ENCODE measurements at places on chromosomes 12 and 14. TPM values are rescaled to one million over a fixed set of nuclear protein-coding genes. Genes with fewer than 3 reads are reported as not detected.

RNASE3 gene
- not detected for total RNA-seq

DLST gene
- 53.4 TPM for total RNA-seq

SIX4 gene
- total RNA-seq: 2.7 TPM

ACSM4 gene
- total RNA-seq: not detected

ADSS1 gene
- total RNA-seq: 5.9 TPM

TRIM9 gene
- 2.7 TPM for total RNA-seq

SLC25A47 gene
- not detected for total RNA-seq

KRT71 gene
- under 0.01 TPM for total RNA-seq

ADAM21 gene
- total RNA-seq: 0.43 TPM

RAD51B gene
- 23.6 TPM for total RNA-seq

SRSF9 gene
- total RNA-seq: 167 TPM

ARL6IP4 gene
- 131 TPM for total RNA-seq

TMEM121 gene
- 3.9 TPM for total RNA-seq

LRTM2 gene
- total RNA-seq: 0.11 TPM

STRAP gene
- 102 TPM for total RNA-seq

COPS7A gene
- 50.3 TPM for total RNA-seq

CALCOCO1 gene
- 129 TPM for total RNA-seq

LRRC10 gene
- total RNA-seq: not detected

APOF gene
- total RNA-seq: not detected

OTX2 gene
- total RNA-seq: not detected

SLC8A3 gene
- total RNA-seq: not detected

CTSG gene
- not detected for total RNA-seq

HEBP1 gene
- 11.7 TPM for total RNA-seq

AQP2 gene
- total RNA-seq: not detected

KRT82 gene
- not detected for total RNA-seq

ABCD2 gene
- total RNA-seq: not detected

PPP1R36 gene
- total RNA-seq: 0.43 TPM

FGF23 gene
- not detected for total RNA-seq

CLEC2D gene
- total RNA-seq: 10.6 TPM

SLCO1A2 gene
- not detected for total RNA-seq

WNT1 gene
- 0.11 TPM for total RNA-seq

RIN3 gene
- 4.7 TPM for total RNA-seq

ZC2HC1C gene
- under 0.01 TPM for total RNA-seq

GNG2 gene
- total RNA-seq: not detected

EXOC3L4 gene
- total RNA-seq: not detected

LRCOL1 gene
- total RNA-seq: not detected

PIK3C2G gene
- total RNA-seq: 7.1 TPM

SNAPC1 gene
- 8.8 TPM for total RNA-seq

KRT73 gene
- not detected for total RNA-seq

ACRBP gene
- total RNA-seq: not detected

GARIN6 gene
- total RNA-seq: not detected

PMCH gene
- total RNA-seq: not detected

CPNE6 gene
- not detected for total RNA-seq

ARPC3 gene
- 212 TPM for total RNA-seq

CIROP gene
- not detected for total RNA-seq

RPGRIP1 gene
- not detected for total RNA-seq

KRT83 gene
- total RNA-seq: not detected

VASH1 gene
- 0.33 TPM for total RNA-seq

SENP1 gene
- 28.2 TPM for total RNA-seq
